ENCODE measurements at places on chromosomes 1 and 21.

DNA sequence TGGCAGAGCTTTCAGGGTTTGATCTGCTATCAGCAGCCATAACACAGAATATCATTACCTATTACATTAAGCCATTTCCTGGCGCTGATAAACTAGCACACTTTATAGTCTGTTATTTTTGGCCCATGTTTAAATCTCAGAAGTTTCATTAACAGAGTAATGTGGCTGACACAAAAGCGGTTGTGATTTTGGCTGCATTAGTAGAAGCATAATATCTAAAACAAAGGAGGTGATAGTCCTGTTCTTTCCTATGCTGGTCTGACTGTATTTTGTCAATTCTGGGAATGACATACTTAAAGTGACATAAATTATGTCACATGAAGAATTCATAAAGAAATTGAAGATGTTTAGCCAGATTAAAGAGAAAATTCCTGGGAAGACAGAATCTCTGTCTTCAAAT, 151.3 kb upstream of the KCND3 start:
- DNase-seq: no peak

- no peak for DNase-seq
These were observed 2.8 kb upstream of the KNCN start for GRCh38 chr1:46554236-46554596.

- DNase-seq: peak; percentile 93
These were observed 160.2 kb downstream of the PSMG1 start for GRCh38 chr21:39022863-39023693.

- DNase-seq: no peak
These were observed 41.7 kb downstream of the HUNK start for GRCh38 chr21:31914472-31914871.

- no peak for DNase-seq
These were observed 387.2 kb upstream of the VAMP3 start for GRCh38 chr1:7383671-7384520.

GRCh38 chr1:1011396-1011949, 1.8 kb upstream of the ISG15 start:
- DNase-seq: no peak

DNA sequence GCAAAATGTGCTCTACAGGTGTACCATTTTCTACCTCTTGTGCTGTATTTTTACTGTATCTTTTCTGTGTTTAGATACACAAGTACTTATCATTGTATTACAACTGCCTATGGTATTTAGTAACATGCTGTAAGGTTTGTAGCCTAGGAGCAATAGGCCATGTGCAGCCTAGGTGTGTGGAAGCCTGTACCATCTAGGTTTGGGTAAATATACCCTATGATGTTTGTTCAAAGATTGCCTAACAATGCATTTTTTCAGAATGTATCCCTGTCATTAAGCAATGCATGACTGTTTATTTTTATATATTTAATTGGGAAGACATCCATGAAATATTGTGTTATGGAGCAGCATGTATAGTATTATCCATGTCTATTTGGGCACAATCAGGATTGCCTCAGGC, 11.0 kb downstream of the ETV3L start:
- DNase-seq: no peak

Measured in NCI-H510A (cell line).